ENCODE measurements at places on chromosomes 3 and 15. TPM values are rescaled to one million over a fixed set of nuclear protein-coding genes. Genes with fewer than 3 reads are reported as not detected.
A peak's percentile ranks its signal among the peaks of the same experiment; 100 is the strongest.

TM6SF1 gene
- 0.87 TPM for polyA plus RNA-seq

GRCh38 chr3:18579661-18580060 is 154.5 kb upstream of the SATB1 start:
- H3K4me1 ChIP-seq = no peaks in the 10 kb centered on the region
- no peaks in the 10 kb centered on the region for H3K36me3 ChIP-seq
- no peak for DNase-seq
- no peaks in the 10 kb centered on the region for H3K27me3 ChIP-seq
- H3K27ac ChIP-seq = no peak overlapping the region

GRCh38 chr15:95669146-95669922 is 661.2 kb upstream of the NR2F2 start:
- H3K36me3 ChIP-seq = no peaks in the 10 kb centered on the region
- H3K4me3 ChIP-seq = no peak overlapping the region
- H3K27me3 ChIP-seq = peaks cover 5% of the 10 kb centered on the region
- H3K27ac ChIP-seq = no peak overlapping the region
- H3K4me1 ChIP-seq = no peaks in the 10 kb centered on the region

DNA sequence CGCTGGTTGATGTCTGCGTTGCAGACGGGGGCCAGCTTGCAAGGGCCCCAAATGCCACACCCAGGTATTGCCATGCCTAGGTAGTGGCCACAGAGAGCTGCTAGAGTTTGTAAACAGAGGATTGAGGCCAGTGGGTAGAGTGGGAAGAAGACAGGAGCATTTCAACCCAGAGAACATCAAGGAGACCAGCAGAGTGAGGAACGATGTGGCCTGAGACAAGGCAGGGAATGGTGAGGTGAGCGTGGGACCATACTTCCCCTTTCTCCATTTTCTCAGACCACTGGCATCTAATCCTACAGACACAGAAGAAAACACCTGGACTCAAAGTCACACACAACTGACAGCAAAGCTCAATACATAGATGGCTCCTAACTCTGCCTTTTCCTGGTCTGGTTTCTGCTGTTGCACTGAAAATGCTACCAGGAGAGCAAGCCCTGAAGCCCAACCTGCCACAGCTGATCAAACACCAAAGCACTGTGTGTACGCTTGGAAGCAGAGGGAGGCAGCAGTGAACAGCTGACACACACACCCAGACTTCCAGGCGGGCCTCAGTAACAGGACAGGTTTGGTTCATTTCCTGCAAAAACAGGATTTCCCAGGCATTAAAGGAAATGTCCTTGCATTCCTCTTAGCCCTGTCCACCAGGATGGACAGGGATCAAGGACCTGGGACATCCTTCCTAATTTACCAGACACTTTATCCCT is 1.6 kb downstream of the FAM174B start:
- H3K36me3 ChIP-seq = no peaks in the 10 kb centered on the region
- peak overlapping the region; percentile 82 for H3K27ac ChIP-seq
- no peaks in the 10 kb centered on the region for H3K27me3 ChIP-seq
- H3K4me1 ChIP-seq = peaks cover 10% of the 10 kb centered on the region
- no peak overlapping the region for H3K4me3 ChIP-seq

GRCh38 chr15:74777769-74778598 is 3.9 kb upstream of the CSK start:
- H3K36me3 ChIP-seq = no peaks in the 10 kb centered on the region
- H3K4me1 ChIP-seq = no peaks in the 10 kb centered on the region
- H3K27me3 ChIP-seq = no peaks in the 10 kb centered on the region
- H3K4me3 ChIP-seq = no peak overlapping the region
- no peak for DNase-seq

- DNase-seq = no peak
- H3K36me3 ChIP-seq = no peaks in the 10 kb centered on the region
- no peak overlapping the region for H3K4me3 ChIP-seq
- H3K4me1 ChIP-seq = no peaks in the 10 kb centered on the region
These were observed 19.5 kb upstream of the ZMAT3 start for GRCh38 chr3:179091113-179091512.

DNA sequence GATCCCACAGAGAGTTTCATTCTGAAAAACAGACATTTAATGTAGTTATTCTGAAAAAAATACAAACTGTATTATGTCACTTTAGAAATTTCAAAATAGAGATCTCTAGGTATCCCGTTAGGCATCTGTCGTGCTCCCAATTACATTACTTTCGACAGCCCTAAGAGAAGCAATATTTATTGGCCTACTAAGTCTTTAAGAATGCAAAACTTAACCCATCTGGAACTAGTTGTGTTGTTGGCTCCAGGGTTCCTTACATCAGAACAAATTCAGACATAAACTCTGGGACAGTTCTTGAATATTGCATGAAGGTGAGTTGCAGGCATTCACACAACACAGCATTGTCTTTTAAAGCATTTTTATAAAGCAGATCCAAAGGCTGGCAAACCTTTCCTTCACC is 498.4 kb downstream of the FHIT start:
- no peak overlapping the region for H3K27ac ChIP-seq
- no peak overlapping the region for H3K4me3 ChIP-seq
- no peak for DNase-seq
- H3K4me1 ChIP-seq = no peaks in the 10 kb centered on the region

DNA sequence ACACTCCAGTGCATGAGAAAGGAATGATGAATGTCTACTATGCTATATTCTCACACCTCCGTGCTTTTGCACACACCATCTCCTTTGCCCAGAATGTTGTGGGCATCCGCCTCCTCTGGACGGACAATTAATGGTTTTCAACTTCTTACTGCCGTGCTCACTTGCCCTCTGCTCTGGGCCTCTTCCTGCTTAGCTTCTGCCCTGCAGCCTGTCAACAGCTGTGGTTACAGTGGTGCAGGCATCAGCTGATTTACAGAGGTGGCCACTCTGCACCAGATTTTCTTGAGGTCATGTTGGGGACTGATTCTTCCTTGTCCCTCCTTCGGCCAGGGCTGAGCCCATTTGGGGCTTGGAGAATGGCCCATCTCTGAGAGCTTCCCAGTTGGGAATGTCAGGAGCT is 56.5 kb upstream of the TMEM115 start:
- H3K27me3 ChIP-seq = no peaks in the 10 kb centered on the region
- no peaks in the 10 kb centered on the region for H3K4me1 ChIP-seq
- no peak overlapping the region for H3K4me3 ChIP-seq

DNA sequence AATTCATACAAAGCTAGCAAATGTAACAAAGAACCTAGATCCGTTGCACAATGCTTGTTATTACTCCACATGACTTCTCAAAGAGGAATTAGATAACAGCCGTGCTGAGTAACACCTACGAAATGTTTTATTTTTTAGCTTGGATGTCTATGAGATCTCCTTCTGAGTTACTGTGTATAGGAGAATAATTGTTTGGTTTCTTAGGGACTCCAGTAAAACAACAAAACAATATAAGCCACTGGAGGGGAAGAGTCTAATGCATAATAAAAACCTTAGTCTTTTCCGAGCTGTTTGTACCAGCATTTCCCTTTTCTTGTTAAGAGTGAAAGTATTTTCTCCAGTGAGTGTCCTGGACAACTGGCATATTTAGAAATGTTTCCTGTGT is 15.6 kb downstream of the SNAP23 start:
- no peaks in the 10 kb centered on the region for H3K4me1 ChIP-seq
- no peaks in the 10 kb centered on the region for H3K36me3 ChIP-seq
- H3K27ac ChIP-seq = no peak overlapping the region
- no peak overlapping the region for H3K4me3 ChIP-seq
- H3K27me3 ChIP-seq = no peaks in the 10 kb centered on the region

Measured in pancreas (tissue), 10 donors.